Ureter (tissue), 1 donor: ENCODE measurements at places on chromosomes 1 and 21. TPM values are rescaled to one million over a fixed set of nuclear protein-coding genes. Genes with fewer than 3 reads are reported as not detected.

INSRR gene
- 0.13 TPM for total RNA-seq

C1QTNF12 gene
- total RNA-seq: 3.4 TPM

IL22RA1 gene
- total RNA-seq: 0.21 TPM

- DNase-seq: no peak
These were observed 365.6 kb upstream of the ADGRL2 start for GRCh38 chr1:81435175-81435574.

GRCh38 chr1:246417813-246418564, 89.1 kb downstream of the SMYD3 start:
- DNase-seq: no peak
